ENCODE measurements at places on chromosomes 1 and 21.

DNA sequence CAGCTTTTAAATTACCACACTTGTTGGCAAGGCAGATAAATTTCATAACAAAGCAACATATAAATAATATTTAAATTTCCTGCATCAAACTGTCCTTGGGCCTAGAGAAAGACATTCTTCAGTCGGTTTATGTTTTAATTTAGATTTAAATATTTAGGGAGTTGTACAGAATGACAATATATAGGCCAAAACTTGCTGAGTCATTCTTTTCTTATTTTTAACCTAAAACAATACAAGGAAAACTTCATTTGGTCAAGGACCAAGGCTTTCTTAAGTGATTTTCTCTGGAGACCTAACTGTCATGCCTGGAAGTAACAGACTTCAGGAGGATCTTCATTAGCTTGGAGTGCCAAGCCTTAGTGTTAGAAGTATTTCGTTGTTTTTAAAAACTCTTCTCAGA lies 5.6 kb downstream of the MAP10 start:
- DNase-seq = no peak

DNA sequence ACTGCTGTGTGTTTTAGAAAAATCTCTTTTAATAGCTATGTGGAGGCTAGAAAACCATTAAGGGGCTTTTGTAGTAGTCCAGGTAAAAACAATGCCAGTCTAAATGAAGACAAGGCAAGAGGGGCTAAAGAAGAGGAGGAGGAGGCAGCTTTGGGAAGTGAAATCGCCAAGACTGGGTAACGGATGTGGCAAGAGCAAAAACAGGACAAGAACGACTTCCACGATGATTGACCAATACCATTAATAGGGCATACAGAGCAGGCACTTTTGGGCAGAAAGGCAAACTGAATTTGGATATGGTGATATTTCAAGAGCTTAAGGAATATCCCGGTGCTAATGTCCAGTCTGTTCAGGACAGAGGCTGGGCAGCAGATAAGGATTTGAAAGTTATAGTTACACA lies 22.0 kb downstream of the COA6 start:
- DNase-seq = no peak

DNA sequence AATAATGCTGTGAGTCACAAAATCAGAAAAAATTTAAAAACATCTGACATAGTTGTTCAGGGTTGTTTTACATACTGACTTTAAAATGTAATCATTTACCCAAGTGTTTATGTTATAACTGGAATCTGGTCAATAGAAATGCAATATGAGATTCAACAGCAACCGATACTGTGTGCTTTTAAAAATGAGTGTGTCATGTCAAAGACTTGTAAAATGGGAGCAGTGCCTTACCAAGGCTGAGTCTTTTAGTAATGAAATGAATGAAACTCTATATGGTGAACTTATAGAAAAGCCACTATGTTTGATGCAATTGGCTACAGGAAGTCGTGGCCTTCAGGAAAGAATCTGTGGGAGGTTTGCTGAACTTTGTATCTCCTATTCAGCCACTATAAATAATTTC lies 570.2 kb downstream of the DPYD start:
- DNase-seq = no peak

GRCh38 chr1:220526294-220526693 lies 1.6 kb upstream of the MARK1 start:
- no peak for DNase-seq

DNA sequence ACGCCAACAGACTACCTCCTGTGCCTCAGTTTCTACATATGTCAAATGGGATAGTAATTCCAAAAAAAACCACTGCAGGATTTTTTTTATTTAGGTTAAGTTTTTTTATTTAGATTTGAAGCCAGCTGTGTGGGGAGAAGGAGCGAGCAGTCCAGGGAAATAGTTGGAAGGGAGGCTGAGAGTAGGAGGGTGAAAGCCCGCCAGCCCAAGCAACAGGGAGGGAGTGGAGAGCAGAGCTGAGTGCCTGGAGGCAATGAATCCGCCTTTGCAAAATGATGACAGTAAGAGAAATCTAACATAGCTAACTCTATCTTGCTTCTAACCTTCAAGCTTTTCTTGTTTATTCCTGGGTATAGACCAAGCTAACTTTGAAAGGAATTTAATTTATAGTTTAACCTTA lies 15.6 kb upstream of the C1orf198 start:
- DNase-seq = no peak

DNA sequence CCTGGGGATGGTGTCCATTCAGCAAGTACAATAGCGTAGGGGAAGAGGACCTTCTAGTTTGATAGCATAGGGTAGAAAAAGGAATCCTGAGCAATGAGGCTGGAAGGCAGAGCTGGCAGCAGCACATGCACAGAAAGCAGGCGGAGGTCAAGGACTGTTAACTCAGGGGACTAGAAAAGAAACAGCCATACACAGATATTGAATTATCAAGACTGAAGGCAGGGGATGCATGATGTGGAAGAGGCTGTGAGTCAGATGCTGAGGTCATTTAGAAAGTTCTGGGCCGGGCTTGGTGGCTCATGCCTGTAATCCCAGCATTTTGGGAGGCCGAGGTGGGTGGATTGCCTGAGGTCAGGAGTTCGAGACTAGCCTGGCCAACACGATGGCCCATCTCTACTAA lies 65.6 kb downstream of the OPTC start:
- DNase-seq = no peak

- no peak for DNase-seq
Measured at GRCh38 chr1:23759277-23759676, 16.0 kb downstream of the ELOA start.

GRCh38 chr1:159869173-159869572 lies 6.7 kb upstream of the VSIG8 start:
- no peak for DNase-seq

GRCh38 chr1:220878191-220879075 lies 810 bp upstream of the HLX start:
- DNase-seq = no peak

GRCh38 chr1:2340086-2340917 lies 51.1 kb downstream of the MORN1 start:
- no peak for DNase-seq

DNA sequence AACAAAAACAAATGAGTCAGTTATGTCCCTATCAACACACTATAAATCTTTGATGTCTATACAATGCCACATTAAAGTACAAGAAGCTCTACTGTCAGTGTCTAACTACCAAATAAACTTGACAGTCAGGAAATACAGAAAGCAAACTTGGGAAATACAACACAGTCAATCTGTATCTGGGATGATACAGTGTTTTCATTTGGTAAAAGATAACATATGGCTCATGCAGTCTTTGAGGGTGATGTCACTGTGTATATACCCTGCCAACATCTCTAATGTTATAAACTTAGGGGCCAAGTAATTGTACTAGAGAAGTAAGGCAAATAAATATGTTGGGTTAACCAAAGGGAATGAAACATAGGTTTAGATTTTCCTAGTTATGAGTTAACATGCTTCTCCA lies 552.5 kb upstream of the ADAMTS5 start:
- no peak for DNase-seq

- DNase-seq = no peak
Measured at GRCh38 chr1:6418668-6419396, 887 bp downstream of the HES2 start.

DNA sequence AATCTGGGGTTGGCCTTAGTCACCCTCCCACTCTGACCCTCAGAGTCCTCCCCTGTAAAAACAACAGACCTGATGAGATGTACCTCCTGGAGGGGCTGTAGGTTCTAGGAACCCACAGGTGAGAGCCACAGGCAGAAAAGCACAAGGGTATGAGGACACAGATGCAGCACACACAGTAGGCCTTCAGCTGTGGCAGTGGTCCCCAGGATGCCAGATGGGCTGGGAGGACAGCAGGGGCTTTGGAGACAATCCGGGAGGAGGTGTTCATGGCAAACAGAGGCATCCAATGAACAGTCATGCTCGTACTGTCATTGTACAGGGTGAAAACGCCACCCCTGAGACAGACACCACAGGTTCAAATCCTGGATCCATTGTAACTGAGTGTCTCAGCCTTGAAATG lies 463.1 kb downstream of the MATN1 start:
- DNase-seq = no peak

GRCh38 chr1:215188302-215188950 lies 105.9 kb downstream of the KCNK2 start:
- no peak for DNase-seq

DNA sequence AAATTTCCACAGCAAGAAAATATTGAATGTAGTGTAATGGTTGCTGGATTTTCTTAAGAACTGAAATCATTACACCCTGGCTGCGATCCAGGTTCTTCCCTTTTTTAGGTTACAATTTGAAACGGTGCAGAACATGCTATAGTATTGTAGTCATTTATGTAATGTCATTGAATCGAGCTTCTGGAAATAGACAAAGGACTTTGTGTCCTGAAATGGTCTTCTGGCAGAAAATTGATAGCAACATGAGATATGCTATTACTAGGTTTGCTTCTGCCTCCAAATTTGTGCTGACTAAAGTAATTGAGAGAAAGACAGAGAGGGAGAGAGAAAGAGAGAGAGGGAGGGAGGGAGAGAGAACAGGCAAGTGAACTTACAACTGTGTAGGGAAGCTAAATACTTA lies 146.2 kb upstream of the NFIA start:
- no peak for DNase-seq

- peak; percentile 65 for DNase-seq
Measured at GRCh38 chr1:86104606-86105532, 51.7 kb downstream of the COL24A1 start.

DNA sequence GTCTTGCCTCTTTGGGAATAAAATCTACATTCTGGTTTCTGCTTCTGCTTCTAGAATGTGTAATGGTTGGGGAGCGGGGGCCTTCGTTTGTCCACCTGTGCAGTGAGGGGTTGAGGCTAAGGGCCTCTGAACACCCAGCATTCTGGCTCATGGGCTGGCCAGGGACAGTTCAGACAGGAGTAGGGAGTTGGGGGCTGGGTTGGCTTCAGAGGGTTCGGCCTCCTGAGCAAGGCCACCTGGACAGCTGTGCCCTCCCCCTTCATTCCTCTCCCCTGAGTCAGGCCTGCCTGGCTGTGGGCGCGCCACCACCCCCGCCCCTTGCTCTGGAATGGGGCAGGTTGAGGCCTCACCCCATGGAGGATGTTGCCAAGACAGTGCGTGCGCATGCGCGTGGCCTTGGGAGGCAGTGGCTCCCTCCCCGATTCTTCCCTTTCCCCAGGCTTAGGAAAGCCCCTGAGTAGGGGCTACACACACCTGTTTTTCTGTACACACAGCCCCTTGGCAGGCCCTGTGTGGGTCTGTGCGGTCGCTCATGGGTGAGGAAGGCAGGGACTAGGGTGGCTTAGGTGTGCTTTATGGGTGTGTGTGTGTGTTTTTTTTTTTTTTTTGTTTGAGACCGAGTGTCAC lies 57.0 kb downstream of the YARS1 start:
- no peak for DNase-seq

- no peak for DNase-seq
Measured at GRCh38 chr1:230065571-230065970, 1.5 kb upstream of the GALNT2 start.

DNA sequence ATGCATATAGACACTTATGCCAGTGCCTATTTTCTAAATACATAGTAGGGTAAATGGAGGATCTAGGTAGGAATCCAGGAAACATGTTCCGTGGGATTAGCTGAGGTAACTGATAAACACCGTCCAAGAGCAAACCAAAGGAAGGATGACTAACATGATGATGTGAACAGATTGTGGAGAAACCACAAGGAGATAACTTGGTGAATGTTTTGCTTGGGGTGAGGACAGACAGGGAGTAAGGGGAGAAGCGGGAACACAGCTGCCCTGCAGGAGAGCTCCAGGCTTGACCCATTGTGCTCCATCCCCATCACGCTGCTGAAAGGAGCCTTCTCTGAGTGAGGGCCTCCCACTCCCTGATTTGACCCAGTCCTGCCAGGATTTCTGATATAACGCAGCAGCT lies 87.0 kb upstream of the ZC3H11B start:
- no peak for DNase-seq

DNA sequence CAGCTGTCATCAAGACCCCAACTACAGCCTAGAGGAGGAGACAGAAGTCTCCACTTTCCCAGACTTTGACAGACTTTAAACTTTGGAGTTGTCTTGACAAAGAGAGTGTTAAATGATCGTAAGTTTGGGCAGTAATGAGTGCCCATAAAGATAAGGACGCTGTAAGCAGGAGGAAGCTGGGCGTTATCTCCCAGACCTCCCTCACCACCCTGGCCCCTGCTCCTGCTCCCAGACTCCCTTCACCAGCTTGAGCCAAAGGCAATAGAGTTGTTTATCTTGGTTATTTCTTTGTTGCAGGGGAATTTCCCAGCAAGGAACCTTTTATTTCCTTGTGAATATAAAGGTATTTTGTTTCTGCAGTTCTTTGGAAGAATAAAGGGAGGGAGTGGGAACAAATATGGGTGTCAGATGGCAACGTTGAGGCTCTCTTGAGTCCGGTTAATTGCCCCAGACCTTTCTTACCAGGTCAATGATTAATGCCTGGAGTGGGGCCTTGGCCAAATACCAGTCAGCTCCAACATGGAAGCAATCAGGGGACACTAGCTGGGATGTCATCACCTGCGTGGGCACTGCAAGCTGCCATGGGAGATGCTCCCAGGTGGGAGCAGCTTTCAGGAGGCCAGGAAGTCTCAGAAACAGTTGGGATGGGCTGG lies 4.4 kb downstream of the PIGR start:
- no peak for DNase-seq

DNA sequence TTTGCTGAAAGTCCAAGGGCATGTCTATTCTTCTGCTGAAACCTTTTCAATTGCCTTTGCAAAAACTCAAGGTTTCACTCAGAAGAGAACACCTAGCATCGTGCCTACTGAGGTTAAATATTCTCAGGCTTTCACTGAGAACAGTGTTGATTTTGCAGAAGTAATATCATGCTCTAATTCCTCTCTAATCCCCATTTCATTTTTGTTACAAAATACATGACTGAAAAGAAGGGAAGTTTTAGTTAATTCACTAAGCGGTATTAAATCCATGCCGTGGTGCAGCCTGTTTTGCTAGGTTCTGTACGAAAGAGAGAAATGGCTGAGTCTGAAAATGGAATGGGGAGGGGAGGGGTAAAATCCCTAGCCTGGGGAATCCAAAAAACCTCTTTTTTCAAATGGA lies 163.2 kb upstream of the CAMK1G start:
- DNase-seq = no peak

DNA sequence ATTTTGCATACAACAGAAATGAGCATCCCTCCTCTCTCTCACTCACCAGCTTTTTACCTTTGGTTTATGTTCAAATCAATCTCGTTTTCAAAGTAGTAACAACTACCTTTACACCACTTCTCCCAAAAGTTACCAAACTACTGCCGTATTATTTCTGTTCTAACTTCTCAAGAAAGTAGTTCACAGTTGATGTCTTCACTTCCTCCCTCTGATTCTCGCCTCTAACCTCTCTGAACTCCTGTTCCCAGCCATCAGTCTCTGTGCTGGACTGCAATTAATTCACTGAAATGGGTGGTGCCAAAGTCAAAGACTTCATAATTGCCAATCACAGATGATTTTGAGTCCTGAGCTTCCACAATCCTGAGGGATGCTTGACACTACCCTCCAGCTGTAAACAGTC lies 54.0 kb downstream of the ZNF281 start:
- DNase-seq = no peak

DNA sequence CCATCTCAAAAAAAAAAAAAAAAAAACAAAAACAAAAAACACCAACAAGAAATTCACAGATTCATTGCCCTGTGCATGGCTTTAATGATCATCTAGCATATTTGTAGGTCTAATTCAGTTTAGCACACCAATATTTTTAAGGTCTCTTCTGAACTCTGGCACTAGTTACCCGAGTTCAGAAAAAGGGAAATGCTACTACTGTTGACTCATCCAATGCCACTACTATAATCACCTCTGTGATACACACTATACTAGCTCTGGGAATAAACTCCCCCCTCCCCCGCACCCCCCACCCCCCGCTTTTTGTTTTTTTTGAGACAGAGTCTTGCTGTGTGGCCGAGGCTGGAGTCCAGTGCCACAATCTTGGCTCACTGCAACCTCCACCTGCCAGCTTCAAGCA lies 55.6 kb downstream of the FBXO42 start:
- DNase-seq = no peak

Measured in DMS153 (cell line).